ENCODE measurements at places on chromosomes 7 and 10.

- DNase-seq: no peak
These were observed 223.8 kb downstream of the DYNC1I1 start for GRCh38 chr7:95996174-95996573.

DNA sequence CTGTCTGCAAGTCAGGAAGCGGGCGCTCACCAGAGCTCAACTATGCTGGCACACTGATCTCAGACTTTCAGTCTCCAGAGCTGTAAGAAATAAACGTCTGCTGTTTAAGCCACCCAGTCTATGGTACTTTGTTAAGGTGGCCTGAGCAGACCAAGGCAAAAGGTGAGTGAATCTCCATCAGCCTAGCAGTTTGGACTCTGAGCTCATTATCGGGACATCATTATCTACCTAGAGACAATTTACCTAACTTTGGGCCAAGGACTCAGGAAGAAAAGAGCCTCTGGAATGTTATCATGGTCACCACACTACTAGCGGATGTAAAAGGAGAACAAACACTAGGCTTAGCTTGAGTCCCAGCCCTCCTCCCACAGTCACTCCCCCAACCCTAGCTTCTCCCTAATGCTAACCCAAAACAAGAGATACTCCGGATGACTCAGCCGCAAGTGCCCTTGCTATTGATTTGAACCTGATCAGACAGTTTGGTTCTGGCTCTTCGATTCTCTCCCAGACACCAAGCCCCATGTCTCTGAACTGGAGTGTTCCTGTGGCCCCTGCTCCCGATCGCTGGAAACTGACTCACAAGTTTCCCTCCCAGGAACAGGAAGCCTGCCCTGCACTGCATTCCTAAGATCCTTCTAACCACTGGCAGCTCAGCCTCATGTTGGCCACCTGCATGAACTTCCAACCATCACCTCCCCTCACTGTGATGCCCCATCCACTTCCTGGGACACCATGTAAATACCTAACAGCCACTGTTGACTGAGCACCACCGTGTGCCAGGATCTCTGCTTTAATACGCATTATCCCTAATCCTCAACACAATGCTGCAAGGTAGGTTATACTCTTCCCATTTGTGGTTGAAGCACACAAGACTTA, 34.5 kb downstream of the CREB3L2 start:
- no peak for DNase-seq

DNA sequence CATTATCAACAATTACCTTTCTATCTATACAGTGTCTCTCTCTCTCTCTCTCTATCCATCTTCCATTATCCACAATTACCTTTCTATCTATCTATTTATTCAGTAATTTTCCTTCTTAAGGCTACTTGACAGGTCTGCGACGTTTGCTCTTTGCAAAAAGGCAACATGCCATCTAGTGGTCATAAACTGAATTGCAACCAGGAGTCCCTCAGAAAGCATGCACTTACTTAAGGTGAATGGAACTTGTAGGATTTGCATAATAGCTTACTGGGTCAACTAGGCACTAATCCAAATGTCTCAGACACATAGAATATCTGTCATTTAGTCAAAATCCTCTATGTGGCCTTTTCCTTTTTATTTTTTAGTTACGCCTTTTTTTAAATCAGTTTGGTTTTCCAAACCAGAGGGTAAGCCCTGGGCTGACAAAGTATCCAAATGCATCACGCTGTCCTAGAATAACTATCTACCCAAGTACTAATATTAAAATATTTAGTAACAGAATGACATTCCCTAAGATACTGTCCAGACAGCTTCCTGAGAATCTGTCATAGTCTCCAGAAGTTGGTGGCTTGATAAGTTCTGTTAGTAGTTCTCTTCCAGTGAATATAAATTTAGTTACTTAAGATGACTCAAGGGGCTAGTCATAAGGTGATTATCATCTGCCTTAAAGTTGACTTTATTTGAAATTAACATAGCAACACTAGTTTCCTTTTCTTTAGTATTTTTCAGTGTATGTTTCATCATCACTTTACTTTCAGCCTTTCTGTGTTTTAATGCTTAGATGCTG, 208.3 kb downstream of the PPP1R3A start:
- peak; percentile 87 for DNase-seq

- no peak for DNase-seq
These were observed 298.6 kb downstream of the EXOC4 start for GRCh38 chr7:133551466-133551865.

DNA sequence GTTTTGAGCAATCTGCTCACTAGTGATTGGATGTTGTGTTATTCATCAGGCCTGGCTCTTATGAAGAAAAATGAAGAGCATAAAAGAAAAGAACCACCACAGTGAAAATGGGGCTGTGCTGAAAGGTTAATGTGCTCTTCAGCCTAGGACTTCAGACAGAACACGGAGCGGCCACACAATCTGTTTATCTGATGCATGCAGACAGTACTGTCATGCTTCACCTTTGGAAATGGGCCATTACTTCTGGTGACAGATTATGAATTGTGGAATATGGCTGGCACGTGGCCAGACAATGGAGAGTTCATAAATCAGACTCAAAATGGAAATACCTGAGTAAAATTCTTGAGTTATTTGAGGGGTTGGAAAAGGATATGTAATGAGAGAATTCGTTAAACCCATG, 86.0 kb upstream of the NOBOX start:
- no peak for DNase-seq

DNA sequence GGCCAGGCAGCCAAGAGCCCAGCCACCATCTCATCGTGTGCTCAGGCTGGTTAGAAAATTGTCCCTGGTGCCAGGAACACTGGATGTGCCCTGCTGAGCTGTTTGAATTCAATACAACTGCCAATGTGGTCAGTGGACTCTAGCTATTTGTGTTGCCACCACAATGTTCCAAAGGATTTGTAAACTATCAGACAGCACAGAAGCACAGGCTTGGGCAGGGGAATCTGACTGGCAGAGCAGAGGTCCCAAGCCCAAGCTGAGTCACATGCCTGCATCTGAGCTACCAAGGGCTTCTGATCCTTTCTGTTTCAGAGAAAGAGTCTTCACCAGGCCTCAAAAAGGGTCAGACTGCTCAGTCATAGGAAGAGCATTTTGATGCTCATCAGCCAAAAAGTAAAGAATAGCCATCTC, 232.1 kb upstream of the SEMA3C start:
- no peak for DNase-seq

- peak; percentile 63 for DNase-seq
These were observed 97.2 kb downstream of the RALA start for GRCh38 chr7:39720586-39720985.

DNA sequence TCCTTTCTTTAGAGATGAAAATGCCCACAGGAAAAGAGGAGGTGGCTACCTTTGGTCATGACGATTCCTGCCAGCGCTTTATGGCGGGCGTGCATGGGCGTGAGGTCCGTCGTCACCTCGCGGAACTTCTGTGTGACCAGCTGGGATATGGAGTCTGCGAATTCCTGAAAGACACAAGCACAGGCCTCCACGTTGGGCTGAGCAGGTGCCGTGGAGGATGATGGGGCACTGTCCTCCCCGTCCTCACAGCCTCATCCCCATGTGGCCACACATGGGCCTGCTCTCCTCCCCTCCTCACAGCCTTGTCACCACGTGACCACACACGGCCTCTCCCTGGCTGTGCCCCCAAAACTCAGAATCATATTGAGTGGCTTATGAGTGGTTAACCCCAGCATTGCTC, 214.7 kb downstream of the WDR37 start:
- DNase-seq: no peak

GRCh38 chr10:104351919-104352318, 1.7 kb upstream of the CFAP58 start:
- no peak for DNase-seq

DNA sequence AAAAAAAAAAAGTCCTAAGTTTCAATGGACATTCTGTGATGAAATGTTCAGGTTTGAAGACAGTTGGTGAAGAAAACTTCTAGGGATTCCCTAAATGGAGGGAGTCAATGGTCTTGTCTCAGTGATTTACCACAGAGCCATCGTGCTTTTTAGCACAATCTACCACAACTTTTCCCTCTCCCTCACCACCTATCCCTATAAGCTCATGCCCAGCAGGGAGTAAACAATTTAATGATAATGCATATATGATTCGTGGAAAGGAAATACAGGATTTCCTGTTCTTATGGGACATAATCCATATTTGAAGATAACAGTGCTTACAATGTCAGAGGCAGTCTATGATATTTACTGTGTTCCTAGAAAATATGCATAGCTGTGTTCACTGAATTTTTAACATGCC, 38.4 kb upstream of the CD36 start:
- no peak for DNase-seq

DNA sequence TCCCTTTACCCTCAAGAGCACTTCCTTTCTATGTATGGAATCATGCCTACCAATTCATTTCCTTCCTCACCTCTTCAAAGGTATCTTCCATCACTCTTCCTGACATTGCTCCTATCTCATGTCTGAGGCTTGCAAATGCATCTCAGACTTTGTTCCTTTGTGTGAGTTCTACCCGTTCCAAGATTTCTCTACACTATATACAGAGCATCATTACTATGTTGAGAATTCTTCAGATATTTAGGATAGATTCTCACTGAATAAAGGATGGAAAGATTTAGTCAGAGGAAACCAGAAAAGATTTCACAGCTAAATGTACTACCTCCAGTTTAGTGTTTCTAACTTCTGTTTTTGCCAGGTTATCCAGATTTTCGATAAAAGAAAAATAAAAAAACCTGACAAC, 462.7 kb downstream of the PHTF2 start:
- DNase-seq: no peak

DNA sequence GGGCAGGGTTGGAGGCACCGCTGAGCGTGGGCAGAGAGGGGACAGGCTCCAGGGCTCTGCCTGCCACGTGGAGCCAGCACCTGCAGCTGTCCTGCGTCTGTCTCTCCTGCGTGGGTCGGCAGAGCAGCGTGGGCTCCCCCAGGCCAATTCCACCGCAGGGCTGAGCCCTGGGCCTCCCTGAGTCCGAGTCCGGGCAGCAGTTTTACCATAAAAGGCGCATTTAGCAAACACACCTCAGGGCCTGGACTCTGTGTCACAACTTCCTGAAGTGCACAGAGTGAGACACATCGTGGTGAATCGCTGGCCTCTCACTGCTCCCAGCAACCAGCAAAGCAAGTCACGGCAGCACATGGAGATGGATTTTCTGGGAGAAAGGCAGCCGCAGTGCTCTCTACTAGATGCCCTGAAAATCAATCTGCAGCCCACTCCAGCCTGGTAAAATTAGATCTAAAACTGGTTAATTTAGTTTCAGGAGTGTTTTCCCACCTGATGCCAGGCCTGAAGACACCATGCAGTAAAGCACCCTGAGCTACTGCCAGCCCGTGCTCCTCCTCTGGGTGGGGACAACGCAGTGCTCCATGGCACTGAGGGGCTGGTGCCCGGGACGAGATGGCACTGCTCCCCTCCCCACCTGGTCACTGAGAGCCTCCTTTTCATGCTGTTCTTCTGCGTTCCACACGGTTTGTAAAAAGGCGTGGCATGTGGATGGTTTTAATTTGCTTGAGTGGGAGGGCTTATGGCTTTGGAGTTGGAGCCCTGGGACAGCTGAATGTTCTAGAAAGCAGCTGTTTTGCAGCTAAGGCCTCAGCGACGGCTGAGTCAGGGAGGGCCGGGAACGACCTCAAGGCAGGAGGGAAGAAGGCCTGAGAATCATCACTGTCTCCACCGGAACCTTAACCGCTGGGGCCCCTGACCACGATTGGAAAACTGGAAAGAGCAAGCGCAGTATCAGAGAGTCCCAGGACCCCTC, 336.9 kb downstream of the ADARB2 start:
- DNase-seq: peak; percentile 73

DNA sequence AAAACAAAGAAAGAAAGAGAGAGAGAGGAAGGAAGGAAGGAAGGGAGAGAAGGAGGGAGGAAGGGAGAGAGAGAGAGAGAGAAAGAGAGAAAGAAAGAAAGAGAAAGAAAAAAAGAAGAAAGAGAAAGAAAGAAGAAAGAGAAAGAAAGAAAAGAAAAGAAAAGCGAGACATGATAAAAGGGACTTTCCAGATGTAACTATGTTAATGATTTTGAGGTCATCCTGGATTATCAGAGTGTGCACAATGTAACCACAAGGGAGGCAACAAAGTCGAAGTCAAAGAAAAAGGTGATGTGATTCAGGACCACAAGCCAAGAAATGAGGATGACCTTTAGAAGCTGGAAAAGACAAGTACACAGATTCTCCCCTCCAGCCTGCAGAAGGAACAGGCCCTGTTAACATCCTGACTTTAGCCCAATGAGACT, 48.9 kb upstream of the PAX2 start:
- no peak for DNase-seq

GRCh38 chr7:36005293-36005692, 147.8 kb upstream of the EEPD1 start:
- no peak for DNase-seq

GRCh38 chr7:115113776-115114175, 191.9 kb downstream of the MDFIC start:
- DNase-seq: peak; percentile 18

- no peak for DNase-seq
These were observed 63.2 kb upstream of the CAV2 start for GRCh38 chr7:116436305-116436826.

DNA sequence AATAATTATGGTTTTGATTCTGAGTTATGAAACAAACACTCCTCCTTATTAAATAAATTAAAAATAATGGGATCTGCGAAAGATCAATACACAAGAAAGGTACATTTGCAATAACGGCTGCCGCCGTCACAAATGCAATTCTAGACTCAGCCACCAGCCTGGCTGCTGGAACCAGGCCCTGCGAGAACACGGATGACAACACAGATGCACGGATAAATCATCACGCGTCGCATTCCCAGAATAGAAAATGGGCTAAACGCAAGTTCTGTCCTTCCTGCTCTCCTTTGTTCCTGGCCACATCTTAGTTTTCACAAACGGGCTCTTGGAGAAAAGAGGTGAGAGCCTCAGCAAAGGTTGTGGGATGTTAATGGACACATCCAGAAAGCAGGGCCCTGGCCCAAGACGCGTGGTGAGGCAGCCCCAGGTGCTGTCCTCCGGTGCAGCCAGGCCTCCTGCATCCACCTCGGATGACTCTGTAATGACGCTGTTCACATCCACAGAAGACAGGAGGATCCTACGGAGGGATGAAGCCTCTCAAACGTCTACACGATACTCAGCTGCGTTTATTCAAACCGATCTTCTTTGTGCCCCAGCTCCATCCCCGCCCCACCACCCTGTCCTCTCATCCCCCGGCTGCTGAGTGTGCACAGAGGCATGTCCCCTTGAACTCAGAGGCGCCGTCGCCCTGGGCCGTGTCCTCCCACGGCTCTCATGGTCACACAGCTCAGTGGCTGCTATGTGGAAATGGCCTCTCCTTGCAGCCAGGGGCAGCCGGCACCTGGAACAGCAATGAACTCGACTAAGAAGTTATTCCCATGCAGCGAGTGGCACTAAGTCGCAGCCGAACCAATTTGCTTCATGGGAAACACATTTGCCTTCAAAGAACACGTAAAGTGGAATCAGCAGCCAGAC, 197.9 kb downstream of the PTPRN2 start:
- no peak for DNase-seq
